Stimulated activated CD4-positive, alpha-beta T cell treated with anti-CD3 and anti-CD28 coated beads, Interleukin-15, amount 100 ng/mL, for 48 hours (primary cell): ENCODE measurements at places on chromosomes 7 and 10.

GRCh38 chr7:79471283-79471682, 17.8 kb upstream of the MAGI2 start:
- no peak for DNase-seq

DNA sequence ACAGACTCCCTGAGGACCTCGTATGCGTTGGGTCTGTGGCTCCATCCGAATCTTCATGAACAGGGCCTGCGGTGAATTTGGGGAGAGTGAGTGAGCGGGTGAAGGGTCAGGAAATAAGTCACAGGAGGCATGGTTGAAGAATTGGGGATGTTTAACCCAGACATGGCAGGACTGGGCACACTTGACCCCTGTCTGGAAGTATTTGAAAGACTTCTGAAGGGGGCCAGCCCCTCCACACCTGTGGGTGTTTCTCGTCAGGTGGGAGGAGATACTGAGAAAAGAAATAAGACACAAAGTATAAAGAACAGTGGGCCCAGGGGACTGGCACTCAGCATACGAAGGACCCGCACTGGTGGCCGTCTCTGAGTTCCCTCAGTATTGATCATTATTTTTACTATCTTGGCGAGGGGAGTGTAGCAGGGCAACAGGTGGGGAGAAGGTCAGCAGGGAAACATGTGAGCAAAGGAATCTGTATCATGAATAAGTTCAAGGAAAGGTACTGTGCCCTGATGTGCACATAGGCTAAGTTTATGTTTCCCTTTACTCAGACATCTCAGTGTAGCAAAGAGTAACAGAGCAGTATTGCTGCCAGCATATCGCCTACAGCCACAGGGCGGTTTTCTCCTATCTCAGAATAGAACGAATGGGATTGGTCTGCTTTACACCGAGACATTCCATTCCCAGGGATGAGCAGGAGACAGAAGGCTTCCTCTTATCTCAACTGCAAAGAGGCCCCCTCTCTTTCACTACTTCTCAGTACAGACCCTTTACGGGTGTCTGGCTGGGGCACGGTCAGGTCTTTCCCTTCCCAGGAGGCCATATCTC, 38.2 kb upstream of the PFKFB3 start:
- DNase-seq, result no peak

- DNase-seq, result no peak
Observed at GRCh38 chr10:129445436-129446182, 21.4 kb upstream of the MGMT start.

GRCh38 chr7:123629281-123629680, 26.4 kb upstream of the LMOD2 start:
- no peak for DNase-seq

- no peak for DNase-seq
Observed at GRCh38 chr10:63822496-63822895, 301.3 kb downstream of the REEP3 start.

GRCh38 chr10:129035052-129035827, 431.8 kb upstream of the MGMT start:
- no peak for DNase-seq

GRCh38 chr7:96992192-96993005, 13.0 kb upstream of the DLX6 start:
- no peak for DNase-seq

DNA sequence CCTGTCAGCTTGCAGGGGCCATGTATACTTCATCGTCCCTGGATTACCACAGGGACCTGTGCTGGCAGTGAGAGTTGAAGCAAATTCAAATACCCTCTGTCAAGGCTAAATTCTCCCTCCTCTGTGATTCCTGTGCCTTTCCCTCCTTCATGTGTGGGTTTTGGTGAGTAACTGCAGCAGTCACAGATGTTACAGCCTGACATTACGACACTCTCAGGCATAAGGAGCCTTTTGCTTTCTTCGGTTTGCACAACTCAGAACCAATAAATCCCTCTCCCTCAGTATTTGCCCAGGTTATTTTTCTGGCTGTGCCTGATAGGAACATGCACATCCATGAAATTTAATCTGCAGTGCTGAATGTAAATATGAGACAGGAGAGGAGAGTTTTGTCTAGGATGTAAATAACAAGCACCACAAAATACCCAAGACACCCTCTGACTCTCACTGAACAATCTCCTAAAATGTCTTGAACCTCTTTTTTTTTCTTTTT, 997.2 kb upstream of the GHITM start:
- DNase-seq, result no peak

GRCh38 chr7:136868496-136869000, at the start of gene CHRM2:
CHRM2 (plus strand) TSS chr7:136868652; CDS start chr7:137014866, 146,214 bp downstream.
- DNase-seq, result no peak

DNA sequence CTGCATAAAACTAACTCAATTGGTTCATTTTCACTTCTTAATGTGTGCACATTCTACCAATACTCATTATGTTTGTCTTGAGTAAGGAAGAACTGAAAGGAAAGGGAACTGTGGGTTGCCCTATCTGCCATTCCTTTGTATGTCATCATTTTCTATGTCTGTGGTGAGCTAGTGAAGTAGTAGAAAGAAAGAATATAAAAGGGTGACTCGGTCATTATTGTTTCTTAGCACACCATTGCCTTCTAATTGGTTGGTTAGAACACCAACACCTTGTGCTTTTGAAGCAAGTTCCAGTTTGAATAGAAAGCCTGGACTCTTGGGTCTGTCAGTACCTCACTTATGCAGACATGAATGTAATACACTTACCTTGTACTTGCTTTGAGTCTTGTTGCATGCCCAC, 64.3 kb upstream of the MDFIC start:
- DNase-seq, result no peak

DNA sequence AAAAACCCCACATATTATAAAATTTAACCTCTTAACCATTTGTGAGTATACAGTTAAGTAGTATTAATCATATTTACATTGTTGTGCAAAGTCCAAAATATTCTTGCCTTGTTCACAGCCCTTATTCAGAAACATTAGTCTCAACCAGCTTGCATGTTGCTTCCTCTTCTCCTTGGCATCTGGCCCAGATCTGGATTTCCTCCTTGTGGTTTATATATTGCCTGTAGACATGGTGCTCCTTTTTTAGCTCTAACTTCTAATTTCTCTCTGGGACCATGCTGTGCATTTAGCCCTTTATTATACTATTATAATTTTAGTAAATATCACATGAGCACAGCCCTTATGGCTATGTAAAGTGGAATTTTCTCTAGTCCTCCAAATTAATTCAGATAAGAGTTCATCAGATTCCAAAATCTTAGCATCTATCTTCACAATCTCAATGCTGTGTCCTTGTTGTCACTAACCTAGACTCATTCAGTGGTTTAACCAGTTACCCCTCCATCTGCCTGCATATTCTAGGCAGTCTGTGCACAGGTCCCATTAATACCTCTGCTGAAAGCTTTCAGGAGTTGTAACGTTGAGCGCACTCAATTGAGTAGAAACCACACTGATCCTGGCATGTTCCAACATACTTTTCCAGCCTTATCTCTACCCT, 7.9 kb downstream of the CPED1 start:
- no peak for DNase-seq

DNA sequence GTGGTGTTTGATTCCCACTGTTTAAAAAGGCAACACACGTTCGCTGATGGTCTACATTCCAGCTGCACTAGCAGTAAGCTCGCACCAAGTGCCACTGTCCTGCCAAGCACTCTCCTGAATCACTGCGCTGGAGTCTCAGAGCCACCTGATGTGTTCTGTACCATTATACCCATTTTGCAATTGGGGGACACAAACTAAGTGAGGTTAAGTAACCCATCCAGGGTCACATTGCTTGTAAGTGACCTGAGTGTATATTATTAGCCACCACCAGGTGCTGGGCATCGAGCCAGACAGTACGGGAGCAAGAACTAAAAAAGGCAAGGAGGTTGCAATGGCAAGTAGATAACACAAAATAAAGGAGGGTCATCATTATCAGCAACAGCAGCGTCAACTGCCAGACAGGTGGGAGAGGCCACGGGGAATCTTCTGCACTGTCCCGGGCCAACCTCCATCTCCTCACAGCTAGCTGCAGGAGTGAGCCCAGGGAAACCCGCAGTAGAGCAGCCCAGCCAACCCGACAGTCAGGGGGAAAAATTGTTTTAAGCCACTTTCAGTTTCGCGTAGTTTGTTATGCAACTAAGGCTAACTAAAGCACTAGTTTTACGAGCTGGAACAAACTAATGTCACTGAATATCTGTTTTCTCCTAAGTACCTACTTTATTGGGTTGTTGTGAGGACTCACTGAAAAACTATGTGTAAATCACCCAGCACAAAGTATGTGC, 712 bp upstream of the CPVL start:
- DNase-seq, result no peak

GRCh38 chr7:20916311-20916710, 129.6 kb upstream of the SP8 start:
- DNase-seq, result no peak

DNA sequence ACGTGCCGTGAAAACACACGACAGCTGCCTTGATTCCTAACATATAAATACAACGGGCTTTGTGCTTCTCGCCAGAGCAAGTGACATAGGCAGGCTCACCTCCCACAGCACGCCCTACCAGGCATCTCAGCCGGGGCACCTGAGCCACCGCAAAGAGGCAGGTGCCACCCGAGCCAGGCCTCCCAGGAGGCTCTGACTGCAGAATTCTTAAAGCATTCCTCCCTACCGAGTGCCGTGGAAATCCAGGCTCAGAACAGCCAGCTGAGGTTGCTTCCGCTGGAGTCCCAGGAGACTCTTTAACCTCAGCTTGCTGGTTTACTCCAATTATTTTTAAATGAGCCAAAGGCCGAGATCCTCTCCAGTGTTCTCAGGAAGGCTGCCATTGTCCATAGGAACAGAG, 206.5 kb downstream of the USP6NL start:
- DNase-seq, result no peak

GRCh38 chr10:51699145-51699474, 285 bp downstream of the CSTF2T start:
- DNase-seq, result no peak

DNA sequence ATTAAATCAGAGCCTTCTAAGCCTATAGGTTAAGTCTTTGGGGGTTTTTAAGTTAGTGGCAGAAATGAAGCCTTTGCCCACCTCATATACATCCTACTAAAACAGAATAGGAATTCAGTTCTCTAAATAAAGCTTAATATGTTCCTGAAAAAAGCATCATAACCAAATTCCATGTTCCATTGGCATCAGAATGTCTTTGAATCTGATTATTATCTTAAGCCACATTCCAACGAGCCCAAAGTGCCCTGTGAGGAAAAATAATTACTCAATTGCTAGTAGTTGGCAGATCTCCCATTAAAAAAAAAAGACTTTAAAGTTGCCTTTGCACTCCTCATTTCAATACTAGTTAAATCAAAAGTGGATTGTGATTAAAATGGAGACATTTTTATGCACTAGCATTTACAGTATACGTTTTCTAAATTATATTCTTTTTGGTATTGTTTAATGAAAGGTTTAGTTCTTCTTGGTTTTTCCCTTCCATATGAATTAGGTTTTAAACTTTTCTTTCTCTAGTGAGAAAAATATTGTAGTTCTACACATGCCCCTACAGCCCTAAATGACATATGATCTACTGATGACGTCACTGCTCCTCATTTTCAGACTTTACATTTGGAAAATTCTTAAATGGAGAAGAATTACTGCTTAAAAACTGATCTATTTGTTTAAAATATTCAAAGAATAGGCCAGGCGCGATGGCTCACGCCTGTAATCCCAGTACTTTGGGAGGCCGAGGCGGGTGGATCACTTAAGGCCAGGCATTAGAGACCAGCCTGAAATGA, 54.3 kb upstream of the CABCOCO1 start:
- DNase-seq, result no peak
